ENCODE measurements at places on chromosomes 6 and 20.

DNA sequence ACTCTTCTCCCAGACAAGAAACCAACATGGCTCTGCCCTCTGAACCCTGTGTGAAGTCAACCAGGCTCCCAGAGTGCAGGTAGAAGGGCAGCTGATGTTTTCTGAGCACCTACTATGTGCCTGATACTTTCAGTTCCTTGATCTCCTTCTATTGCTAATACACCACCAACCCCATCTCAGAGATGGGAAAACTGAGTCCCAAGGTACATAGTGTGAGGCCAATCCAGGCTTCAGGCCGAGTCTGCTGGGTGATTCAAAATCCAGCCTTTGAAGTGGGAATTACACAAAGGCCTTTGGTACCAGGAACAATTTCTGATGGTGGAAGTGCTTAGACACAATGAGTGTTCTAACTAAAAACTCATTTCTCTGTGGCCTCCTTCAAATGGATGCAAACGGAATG lies 96.3 kb downstream of the NFATC2 start:
- no peak for DNase-seq

GRCh38 chr20:34703424-34704176 lies 544 bp upstream of the TP53INP2 start:
- DNase-seq: no peak

- DNase-seq: no peak
Measured at GRCh38 chr6:167577891-167578361, 248.8 kb upstream of the AFDN start.

DNA sequence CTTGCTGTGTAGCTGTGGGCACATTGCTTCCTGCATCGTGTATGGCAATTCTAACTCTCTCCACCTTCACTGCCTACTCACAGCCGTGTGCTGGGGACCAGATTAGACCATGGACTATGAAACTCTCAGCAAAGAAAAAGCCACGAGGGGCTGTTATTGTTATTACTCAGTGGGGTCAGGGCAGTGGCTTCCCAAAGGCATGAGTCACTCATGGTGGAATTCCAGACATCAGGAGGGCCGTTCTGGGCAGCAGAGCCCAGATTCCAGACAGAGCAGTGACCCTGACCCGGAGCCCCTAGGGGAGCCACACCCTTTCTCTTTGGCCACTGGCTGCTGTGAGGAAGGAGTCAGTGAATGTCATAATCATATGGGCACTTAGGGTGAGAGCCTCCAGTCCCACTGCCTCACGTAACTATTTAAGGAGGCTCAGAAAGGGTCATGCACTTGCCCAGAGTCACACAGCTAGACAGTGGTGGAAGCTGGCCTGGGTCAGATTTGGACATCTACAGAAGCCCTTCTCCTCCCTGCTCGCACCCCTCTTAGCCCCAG lies 22.2 kb upstream of the CCN5 start:
- no peak for DNase-seq

DNA sequence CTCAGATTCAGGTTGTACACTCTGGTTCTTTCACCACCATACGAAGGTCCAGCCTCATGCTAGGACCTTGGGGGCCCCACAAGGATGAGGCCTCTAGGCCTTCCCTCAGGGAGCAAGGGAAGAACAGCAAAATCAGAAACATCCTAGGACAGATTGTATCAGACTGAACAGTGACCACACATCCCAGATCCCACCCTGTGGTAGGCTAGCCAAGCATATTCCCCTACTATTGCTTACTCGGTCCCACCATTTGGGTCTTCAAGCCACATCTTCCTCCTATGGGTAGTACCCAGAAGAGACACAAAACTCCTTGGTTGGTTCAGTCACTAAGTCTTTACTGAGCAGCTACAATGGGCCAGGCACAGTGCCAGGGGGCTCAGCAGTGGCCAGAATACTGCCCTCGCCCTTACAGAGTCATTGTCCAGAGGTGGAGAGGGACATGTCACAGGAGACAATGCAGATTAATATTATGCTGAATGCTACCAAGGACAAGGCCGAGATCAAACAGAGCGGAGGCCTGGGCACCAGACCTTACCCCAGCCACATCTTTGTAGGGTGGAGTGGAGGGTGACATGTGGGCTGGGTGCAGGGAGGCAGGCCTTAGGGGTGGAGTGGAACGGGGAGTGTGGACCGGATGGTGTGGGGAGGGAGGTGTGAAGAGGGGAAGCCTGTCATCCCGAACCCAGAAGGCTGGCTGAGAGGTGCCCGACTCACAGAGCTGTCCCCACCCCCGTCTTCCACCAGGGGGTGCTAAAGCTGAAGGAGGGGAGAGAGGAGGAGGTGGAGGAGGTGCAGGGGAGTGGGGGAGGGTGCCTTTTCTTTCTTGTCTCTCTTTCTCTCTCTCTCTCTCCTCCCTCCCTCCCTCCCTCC lies 6.8 kb upstream of the MAPK13 start:
- DNase-seq: peak; percentile 58

DNA sequence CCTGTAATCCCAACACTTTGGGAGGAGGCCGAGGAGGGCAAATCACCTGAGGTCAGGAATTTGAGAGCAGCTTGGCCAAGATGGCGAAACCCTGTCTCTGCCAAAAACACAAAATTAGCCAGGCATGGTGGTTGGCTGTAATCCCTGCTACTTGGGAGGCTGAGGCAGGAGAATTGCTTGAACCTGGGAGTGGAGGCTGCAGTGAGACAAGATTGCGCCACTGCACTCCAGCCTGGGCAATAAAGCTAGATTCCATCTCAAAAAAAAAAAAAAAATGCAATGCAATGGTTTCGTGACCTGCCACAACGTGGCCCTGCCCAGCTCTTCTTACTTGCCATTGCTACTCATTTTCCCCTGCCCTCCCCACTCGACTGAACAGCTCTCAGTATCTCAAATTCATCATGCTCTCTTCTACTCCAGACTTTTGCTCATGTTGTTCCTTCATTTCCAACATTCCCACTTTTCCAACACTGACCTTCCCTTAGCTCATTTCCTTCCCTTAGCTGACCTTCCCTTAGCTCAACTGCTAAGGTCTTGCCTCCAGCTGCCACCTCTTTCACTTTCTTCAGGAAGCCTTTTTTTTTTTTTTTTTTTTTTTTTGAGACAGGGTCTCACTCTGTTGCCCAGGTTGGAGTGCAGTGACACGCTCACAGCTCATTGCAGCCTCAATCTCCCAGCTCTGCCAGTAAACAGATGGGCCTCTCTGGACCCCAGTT lies 2.1 kb upstream of the MTHFD1L start:
- DNase-seq: no peak

DNA sequence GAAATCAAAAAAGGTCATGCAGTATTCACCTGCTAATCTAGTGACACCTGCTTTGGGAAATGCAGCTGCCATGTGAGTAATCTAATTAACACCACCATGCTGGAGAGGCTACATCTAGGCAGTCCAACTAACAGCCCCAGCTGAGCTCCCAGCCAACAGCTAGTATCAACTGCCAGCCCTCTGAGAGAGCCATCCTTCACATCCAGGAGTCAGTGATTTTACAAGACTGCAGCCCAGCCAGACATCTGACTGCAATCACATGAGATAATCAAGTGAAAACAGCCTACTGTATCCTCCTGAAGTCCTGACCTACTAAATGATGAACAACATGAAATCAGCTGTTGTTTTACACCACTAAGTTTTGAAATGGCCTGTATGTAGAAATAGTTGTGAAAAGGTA lies 298.4 kb downstream of the TRDN start:
- no peak for DNase-seq

- no peak for DNase-seq
Measured at GRCh38 chr6:113632220-113632864, 224.8 kb upstream of the MARCKS start.

GRCh38 chr20:57964011-57964862 lies 254.4 kb upstream of the PMEPA1 start:
- DNase-seq: peak; percentile 28

GRCh38 chr6:129621252-129621651 lies 88.7 kb downstream of the ARHGAP18 start:
- DNase-seq: no peak

GRCh38 chr6:126170978-126171382 lies 168.9 kb upstream of the CENPW start:
- no peak for DNase-seq

GRCh38 chr6:10112871-10113549 lies 301.9 kb downstream of the TFAP2A start:
- no peak for DNase-seq

DNA sequence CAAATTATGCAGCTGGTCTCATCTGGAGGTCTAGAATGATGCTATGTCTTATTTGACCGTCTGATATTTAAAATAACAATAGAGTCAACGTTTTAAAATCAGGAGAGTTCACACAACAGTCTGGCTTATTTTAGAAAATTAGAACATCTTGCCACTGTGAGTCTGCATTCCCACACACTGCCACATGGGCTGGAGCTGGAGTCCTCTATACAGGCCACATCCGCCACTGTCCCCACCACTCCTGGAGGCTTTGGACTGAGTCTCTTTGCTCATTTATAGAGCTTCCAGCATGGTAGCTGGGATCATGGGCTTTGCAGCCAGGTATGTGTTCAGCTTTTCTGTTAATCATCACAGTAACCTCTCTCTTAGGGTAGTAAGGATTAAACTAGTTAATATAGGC lies 68.8 kb upstream of the ZNFX1 start:
- DNase-seq: no peak

GRCh38 chr20:32559753-32560380 lies 25.3 kb downstream of the NOL4L start:
- DNase-seq: no peak

GRCh38 chr6:3125815-3126214 lies 7.3 kb downstream of the BPHL start:
- no peak for DNase-seq

DNA sequence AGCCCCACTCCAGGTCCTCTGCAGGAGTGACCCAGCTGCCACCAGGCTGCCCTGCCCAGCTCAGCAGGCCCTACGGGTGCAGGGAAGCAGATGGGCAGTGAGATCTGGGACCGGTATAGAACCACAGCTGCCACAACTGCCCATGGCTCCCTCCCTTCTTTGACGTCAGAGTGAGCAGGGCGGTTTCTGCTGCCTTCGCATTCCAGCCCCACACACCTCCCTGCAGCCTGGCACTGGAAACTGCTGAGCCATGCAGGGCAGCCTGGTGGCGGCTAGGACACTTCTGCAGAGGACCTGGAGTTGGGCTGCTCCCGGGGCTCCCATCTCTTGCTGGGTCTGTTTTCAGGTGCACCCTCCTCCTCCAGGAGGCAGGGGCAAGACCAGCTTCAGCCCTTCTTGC lies 101.6 kb upstream of the CD93 start:
- DNase-seq: no peak

- DNase-seq: no peak
Measured at GRCh38 chr6:66897576-66897975, 1190.5 kb upstream of the EYS start.

GRCh38 chr20:15838466-15838865 lies 734.8 kb downstream of the KIF16B start:
- no peak for DNase-seq

DNA sequence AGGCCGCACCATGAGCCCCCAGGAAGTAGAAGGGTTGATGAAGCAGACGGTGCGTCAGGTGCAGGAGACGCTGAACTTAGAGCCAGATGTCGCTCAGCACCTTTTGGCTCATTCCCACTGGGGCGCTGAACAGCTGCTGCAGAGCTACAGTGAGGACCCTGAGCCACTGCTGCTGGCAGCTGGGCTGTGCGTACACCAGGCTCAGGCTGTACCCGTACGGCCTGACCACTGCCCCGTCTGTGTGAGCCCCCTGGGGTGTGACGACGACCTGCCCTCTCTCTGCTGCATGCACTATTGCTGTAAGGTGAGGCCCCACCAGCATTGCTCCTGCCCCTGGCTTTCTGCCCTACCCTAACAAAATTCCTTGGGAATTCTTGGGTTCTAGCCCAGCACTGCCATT lies 13.1 kb downstream of the DNPH1 start:
- DNase-seq: no peak

- no peak for DNase-seq
Measured at GRCh38 chr6:104460738-104461483, 398.8 kb downstream of the HACE1 start.

DNA sequence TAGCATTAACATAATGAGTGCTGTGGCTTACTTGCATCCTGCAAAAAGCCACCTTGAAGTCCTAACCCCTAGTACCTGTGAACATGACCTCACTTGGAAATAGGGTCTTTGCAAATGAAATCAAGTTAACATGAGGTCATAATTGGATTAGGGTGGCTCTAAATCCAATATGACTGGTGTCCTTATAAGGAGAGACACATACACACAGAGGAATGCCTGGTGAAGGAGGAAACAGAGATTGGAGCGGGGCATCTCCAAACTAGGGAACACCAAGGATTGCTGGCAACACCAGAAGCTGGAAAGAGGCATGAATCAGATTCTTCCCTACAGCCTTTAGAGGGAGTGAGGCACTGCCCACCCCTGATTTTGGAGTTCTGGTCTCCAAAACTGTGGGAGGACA lies 17.6 kb upstream of the RPS6KA2 start:
- DNase-seq: no peak

GRCh38 chr6:5394280-5394679 lies 133.0 kb downstream of the FARS2 start:
- no peak for DNase-seq

DNA sequence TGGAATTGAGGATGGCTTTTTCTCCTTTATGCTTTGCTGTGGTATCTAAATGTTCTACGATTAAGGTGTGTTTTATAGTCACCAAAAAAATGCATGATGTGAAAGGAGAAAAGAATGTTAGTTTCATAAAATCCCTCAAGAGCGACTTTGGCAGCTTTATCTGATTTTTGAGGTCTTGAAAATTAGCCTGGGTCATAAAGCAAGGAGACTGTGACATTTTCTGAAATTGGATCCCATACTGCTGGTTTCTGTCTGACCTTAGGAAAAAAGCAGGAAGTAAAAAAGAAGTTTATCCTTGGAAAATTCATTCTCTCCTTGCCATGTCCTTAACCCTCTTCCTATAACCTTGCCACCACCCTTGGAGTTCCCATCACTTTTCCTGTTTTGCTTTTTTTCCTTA lies 525.3 kb downstream of the CD83 start:
- no peak for DNase-seq

DNA sequence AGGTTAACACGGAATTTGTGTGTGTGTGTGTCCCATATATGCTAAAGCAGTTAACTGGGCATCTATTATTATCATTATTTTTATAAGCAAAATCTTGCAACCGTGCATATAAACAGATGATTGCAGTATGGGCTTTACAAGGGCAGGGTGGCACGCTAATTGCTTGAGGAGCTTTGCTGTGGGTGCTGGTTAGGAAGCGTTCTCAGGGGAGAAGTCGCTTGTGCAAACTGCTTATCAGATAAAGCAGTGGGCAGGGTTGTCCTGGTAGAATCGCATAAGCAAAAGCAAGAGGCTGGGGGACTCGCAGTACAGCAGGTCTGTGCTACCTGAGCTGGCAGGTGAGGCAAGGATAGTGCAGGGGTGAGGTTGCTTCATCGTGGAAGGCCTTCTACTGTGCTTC lies 9.7 kb upstream of the CCN6 start:
- no peak for DNase-seq

DNA sequence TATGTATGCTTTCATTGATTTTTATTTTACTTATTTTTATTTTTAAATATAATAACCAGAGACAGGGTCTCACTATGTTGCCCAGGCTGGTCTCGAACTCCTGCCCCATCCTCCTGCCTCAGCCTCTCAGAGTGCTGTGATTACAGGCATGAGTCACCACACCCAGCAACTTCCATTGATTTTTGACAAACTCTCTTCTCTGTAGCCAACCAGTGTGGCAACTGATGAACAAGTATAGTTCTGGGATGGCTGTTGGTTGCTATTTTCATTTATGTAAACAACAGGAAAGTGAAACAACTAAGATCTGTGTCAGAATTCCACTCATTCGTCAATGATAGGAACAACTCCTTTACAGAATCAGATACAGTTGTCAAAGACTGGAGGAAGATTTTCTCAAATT lies 356.7 kb upstream of the JARID2 start:
- DNase-seq: no peak
